Naive thymus-derived CD4-positive, alpha-beta T cell (primary cell): ENCODE measurements at places on chromosomes 16 and 17. TPM values are rescaled to one million over a fixed set of nuclear protein-coding genes. Genes with fewer than 3 reads are reported as not detected.

MILR1 gene
- 1.5 TPM for total RNA-seq

HAPSTR1 gene
- 65.9 and 69.6 TPM in 2 replicates for total RNA-seq

TRPV2 gene
- total RNA-seq: 66.8 TPM

CCL15 gene
- not detected for total RNA-seq

TBX4 gene
- not detected for total RNA-seq

FNDC8 gene
- not detected for total RNA-seq

SEZ6 gene
- total RNA-seq: not detected in 2 replicates

PLA2G10 gene
- not detected in 2 replicates for total RNA-seq

NUPR1 gene
- total RNA-seq: 0.05 TPM

RND2 gene
- total RNA-seq: not detected in 2 replicates

PPP1R27 gene
- not detected for total RNA-seq

TNFSF13 gene
- total RNA-seq: 3.2 TPM

DNA sequence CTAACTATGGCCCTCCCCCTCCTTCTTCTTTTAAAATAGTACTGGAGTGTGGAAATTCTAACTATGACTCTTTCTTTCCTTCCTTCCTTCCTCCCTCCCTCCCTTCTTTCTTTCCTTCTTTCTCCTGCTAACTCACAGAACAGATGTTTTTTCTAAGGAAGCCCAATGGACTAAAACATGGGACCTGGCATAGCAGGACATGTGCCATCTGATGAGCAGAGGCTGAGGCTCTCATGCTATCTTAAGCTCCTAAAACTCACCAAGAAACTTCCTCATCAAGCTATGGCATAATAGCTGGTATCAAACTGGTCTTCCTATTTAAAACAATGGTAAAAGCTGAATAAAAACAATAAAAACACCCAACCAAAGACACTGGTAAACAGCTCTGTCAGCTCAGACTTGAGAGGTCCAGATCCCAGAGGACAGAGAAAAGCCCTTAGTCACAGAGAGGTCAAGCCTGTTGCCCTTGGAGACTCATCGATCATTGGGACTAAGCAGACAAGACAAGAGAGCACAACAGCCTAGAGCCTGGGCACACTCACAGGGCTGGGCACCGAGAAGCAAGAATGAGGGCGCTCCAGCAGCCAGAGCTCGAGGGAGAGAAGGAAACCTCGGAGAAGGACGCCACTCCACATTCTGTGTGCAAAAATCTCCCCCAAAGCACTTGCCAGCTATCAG, 27.6 kb downstream of the SLC38A10 start:
- no peak for DNase-seq

DNA sequence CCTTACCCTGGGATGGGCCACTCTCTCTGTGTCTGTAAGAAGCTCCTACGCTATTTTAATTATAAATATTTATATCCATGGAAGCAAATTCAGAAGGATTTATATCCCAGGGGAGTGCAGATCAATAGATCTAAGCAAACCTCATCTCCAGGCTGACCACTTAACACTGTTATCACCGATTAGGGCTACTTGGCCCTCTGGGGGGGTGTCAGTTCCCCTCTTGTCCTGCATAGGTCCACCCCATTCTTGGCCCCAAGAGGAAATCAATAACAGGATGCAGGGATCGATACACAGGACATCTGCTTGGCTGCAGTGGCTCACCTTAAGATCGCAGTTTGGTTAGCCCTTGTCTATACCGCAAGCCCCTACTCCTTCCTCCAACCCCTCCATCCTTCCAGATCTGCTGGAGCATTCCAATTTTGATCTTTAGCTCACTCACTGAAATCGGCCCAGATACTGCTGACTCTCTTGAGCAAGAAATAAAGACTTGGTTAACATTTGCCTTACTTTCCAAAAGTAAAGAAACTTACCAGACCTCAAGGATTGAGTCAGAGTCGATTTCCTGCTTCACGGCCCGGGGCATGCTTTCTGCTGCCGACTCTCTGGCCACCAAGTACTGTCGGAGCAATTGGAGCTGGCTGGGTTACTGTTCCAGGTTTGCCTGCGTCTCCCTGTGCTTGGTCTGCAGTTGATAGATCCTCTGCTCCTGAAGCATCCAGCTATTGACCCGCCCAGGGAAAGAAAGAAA, 112.3 kb upstream of the PMFBP1 start:
- no peak for DNase-seq

- DNase-seq: no peak
Observed at GRCh38 chr16:65148804-65149203, 26.9 kb upstream of the CDH11 start.

DNA sequence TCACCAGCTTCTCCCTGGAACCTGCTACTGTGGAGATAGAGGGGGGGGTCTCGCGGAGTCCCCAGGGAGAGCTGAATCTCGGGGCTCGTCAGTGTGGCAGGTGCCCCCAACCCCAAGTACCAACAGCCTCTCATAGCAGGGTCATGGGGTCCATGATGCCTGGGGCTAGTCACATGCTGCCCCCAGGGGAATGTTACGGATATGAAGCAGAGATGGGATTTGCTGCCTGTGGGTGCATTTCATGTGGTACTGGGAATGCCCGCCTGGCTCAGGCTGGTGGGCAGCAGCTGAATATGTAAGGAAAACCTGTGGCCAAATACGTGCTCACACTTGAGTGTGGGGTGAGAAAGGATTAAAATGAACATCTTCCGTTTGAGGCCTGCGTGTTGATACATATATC, 49.4 kb downstream of the MEAK7 start:
- no peak for DNase-seq

- DNase-seq: no peak
Observed at GRCh38 chr17:78769196-78769773, 12.8 kb downstream of the CYTH1 start.

- DNase-seq: no peak
Observed at GRCh38 chr16:23217646-23218045, 35.1 kb downstream of the SCNN1G start.

DNA sequence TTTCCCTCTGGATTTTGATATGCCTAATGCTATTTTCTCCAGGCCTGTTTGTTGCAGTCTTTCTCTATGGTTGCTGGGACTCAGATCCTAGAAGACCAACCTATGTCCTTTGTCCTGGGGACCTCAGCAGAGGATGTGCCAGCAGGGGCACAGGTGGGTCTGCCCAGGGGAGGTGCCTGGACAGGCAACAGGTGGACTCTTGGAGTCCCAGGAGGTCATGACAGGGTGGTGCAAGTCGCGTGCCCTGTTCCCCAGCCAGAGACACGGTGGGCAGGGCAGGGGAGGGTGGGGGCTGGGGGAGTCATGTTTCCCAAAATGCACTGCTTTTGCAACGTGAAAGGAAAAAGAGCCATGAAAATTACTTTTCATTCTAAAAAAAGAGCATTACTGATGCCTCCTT, 26.3 kb upstream of the PLLP start:
- DNase-seq: no peak

DNA sequence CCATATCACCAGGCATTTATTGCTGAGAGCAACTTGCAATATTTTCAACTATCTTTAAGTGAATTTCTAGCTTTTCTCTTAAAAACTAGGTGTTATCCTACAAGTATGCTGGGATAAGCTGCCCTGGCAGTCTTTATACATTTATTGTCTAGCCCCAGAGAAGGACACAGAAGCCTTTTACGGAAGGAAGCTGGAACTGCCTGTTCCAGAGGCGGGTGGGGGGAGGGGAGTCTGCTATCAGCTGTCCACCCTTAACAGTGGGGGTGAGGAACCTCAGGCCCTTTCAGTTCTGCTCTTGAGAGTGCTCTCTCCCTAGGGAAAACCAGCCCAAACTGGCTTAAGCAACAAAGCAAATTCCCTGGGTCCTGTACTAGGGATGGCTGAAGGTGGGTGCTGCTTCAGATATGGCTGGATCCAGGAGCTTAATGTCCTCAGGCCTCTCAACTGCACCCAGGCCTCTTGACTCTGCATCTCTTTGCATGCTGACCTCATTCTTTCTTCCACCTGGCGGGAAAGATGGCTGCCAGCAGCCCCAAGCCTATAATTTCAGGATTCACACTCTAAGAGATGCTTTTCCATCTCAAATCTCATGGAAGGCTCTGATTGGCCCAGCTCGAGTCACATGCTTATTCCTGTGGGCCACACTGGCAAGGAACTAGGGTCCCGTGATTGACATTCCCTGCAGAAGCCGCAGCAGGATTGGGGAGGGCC, 16.6 kb downstream of the NAGPA start:
- no peak for DNase-seq

GRCh38 chr16:19822533-19822932, 62.1 kb downstream of the GPRC5B start:
- no peak for DNase-seq

GRCh38 chr17:79541056-79541850, 69.6 kb downstream of the RBFOX3 start:
- DNase-seq: no peak

GRCh38 chr16:48099455-48099854, 56.3 kb downstream of the ABCC12 start:
- no peak for DNase-seq

- no peak for DNase-seq
Observed at GRCh38 chr17:80738020-80738808, 193.6 kb downstream of the RPTOR start.

GRCh38 chr16:22075776-22076175, 16.6 kb upstream of the VWA3A start:
- DNase-seq: no peak

GRCh38 chr17:37259030-37259735, 116.6 kb upstream of the C17orf78 start:
- no peak for DNase-seq

- no peak for DNase-seq
Observed at GRCh38 chr17:50051606-50052005, 4.3 kb upstream of the ITGA3 start.

GRCh38 chr17:55177159-55177854, 87.5 kb upstream of the HLF start:
- DNase-seq: no peak

GRCh38 chr16:78608305-78608776, 508.9 kb downstream of the WWOX start:
- no peak for DNase-seq

- peak; percentile 88 for DNase-seq
Observed at GRCh38 chr16:57475711-57476339, 10.5 kb downstream of the DOK4 start.

DNA sequence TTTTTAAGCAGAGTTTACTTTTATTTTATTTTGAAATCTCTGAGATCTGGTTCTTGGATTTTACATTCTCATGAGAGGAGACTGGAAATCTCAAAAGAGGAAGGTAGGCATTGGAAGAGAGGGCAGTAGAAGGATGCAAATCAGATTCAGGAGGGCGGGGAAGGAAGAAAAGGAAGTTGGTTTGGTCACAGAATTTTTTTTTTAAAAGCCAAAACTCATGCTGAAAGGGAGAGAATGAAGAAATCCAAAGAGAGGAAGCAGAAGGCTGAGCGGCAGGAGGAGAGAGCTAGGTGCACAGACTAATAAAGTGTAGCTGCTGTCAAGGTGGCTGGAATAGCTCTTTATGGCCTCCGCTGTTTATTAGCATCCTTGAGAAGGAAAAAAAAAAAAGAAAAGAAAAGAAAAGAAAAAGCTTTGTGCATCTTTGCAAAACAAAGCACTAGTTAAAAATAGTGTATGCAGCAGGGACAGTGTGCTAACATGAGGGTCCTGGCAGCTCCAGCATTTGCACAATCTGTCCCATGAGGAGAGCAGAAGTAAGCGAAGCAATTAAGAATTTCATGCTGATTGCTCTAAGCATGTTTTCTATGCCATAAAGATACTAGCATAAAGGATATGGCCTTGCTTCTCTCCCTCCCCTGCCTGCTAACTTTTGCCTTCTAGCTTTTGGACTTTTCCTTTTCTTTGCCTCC, 194.2 kb downstream of the ZFHX3 start:
- no peak for DNase-seq

DNA sequence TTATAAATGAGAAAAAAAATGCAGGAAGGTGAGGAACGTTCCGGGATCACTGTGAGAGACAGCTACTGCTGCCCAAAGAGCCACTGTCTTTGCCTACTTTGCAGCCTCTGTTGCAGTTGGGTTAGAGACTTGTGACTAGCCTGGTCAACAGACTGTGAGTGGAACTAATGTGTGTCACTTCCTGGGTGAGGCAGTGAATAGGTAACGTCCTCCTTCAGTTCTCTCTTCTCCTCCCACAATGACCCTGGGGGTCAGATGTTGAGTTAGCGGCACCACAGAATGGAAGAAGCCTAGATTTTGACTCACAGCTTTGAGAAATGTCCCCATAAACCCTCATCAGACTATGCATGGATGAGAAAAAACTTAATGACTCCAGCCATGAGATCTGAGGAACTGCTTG, 5.2 kb downstream of the C16orf46 start:
- no peak for DNase-seq

- DNase-seq: no peak
Observed at GRCh38 chr17:1324201-1324771, 44.8 kb downstream of the TRARG1 start.

- no peak for DNase-seq
Observed at GRCh38 chr16:154217-155030, 2.0 kb downstream of the HBZ start.

GRCh38 chr16:81645266-81645694, 133.8 kb upstream of the PLCG2 start:
- no peak for DNase-seq

GRCh38 chr17:50055426-50056216, at the start of gene ITGA3:
ITGA3 (plus strand) TSS chr17:50056110; CDS start chr17:50056440, 330 bp downstream.
- DNase-seq: peak; percentile 48
